NCI-H524 treated with DMSO at 0.1 percent for 48 hours (cell line): ENCODE measurements at places on chromosomes 1 and 21.

DNA sequence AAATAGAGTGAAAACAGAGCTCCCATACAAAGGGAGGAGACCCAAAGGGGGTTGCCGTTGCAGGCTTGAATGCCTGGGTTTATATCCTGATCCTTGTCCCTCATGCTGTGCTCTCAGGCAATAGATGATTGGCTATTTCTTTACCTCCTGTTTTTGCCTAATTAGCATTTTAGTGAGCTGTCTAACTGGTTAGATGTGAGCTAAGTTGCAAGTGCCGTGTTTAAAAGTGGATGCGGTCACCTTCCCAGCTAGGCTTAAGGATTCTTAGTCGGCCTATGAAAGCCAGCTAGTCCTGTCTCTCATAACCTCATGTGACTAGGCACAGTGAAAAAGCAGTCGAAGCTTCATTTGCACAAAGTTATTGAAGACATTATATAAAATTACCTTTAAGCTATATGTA, 356.7 kb upstream of the TMPRSS15 start:
- DNase-seq, result no peak

DNA sequence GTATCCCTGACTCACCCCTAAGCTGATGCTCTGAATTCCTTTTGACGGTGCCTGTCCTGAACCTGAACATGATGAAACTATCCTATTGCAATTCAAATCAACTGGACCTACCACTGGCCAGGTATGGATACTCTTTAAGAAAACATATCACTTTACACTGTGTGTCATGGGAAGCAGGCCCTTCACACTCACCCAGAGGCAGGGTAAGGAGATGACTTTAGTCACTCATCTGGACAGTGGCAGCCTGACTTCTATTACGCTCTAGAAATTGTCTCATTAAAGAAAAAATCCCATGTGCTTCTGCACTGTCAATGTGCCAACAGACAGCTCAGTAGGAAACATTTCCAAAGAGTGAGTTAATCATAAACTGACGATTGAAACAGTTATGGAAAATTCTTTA, 94.3 kb downstream of the VAV3 start:
- no peak for DNase-seq

GRCh38 chr1:12422488-12422887, 192.7 kb downstream of the VPS13D start:
- DNase-seq, result no peak

DNA sequence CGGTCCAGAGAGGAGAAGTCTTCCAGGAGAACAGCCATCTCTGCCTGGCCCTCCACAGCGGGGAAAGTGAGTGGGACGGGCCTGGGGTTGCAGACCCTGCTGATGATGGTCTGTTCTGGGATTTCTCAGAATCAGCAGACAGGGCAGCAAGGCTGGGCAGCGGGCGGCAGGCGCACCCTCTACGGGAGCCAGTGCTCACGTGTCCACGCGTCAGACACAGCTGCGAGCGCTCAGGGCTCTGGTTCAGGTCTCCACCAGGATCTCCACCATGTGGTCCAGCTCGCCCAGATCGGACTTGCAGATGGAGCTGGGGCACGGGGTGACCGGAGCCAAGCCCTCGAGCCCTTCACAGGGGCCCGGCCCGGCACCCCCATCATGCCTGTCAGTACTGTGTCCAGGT, 5.5 kb downstream of the CLCA4 start:
- no peak for DNase-seq

GRCh38 chr21:45865106-45865835, 116.3 kb upstream of the COL6A1 start:
- DNase-seq, result no peak

GRCh38 chr1:179241530-179242097, 12.1 kb upstream of the ABL2 start:
- DNase-seq, result no peak

- DNase-seq, result no peak
Observed at GRCh38 chr1:57748719-57749118, 324.9 kb upstream of the DAB1 start.

DNA sequence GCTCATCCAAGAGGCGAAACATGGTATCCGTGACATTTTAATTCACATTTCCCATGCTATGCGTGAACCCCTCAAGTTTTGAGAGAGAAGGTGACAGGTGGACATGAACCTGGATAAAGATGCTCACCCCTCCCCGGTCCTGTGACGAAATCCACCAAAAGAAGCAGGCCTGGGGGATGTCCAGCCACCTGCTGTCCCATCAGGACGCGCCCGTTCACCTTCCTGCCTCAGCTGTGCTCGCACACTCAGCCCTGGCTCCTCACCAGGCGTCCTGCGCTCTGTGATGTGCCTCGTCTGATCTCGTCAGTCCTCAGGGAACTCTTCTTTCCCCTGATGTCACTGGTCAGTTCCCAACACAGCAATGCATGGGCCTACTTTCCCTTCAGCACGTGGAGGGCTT, 10.3 kb downstream of the FHAD1 start:
- no peak for DNase-seq

GRCh38 chr1:25458541-25459298, 28.0 kb downstream of the MACO1 start:
- DNase-seq, result no peak
